ENCODE measurements at places on chromosomes 3 and 15.
A peak's percentile ranks its signal among the peaks of the same experiment; 100 is the strongest.

DNA sequence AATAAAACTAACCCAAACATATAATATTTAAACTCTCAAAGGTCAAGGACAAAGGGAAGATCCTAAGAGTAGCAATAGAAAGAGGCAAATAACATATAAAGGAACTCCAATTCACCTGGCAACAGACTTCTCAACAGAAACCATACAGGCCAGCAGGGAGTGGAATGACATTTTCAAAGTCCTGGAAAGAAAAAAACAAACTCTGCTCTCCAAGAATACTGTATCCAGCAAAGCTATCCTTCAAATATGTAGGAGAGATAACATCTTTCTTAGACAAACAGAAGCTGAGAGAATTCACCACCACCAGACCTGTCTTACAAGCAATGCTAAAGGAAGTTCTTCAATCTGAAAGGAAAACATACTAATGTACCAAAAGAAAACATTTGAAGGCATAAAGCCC lies 51.5 kb upstream of the TMEM158 start:
- no peak for DNase-seq

DNA sequence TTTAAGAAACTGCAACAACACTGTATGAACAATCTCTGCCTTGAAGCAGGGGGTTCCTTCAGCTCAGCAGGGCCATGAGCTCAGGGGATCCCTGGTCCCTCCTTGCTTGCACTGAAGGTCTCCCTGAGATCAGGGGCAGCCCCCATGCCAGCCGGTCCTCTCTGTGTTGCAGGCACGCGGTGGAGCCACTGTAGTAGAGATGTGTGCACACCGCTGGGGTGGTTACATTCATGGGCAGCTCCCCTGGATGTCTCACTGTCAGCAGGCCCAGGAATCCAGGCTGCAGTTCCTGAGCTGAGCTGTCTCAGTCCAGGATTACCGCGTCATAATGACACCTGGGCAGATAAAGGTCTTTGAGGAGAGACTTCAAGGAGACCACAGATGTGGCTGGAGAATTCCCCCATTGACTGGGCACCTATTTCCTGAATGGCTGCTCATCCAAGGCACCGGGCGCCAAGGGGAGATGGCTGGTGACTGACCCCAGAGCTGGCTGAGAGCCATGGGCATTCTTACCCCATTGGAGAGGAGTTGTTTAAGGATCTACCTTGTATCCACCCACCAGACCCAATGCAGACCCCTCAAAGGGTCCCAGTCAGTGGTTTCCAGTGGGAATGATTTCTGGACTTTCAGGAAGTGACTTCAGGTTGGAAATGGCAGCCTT lies 10.4 kb upstream of the KLF13 start:
- DNase-seq: no peak

DNA sequence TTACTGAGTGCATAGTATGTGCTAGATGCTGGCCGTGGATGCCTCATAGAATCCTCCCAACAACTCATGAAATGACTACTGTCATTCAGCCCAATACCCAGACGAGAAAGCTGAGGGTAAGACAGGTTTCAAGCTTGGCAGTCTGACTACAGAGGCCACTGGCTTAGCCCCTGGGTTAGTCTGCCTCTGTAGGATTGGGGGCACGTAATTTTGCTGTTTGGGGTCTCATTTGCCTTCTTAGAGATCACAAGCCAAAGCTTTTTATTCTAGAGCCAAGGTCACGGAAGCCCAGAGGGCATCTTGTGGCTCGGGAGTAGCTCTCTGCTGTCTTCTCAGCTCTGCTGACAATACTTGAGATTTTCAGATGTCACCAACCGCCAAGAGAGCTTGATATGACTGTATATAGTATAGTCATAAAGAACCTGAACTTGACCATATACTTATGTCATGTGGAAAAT lies 1.0 kb upstream of the CCR5 start:
- DNase-seq: peak; percentile 48

- no peak for DNase-seq
Measured at GRCh38 chr15:67048281-67049279, 16.8 kb upstream of the SMAD3 start.

All from activated T-helper 2 cell treated with anti-CD3 and anti-CD28 coated beads, Interferon-gamma antibody, Interleukin-2, Interleukin-4, amounts not matched to agents 10 μg/mL and 5 μg/mL and 100 μg/mL, durations not matched to agents 14 hours and 24 hours and 36 hours (primary cell).